Mammary epithelial cell (primary cell): ENCODE measurements at places on chromosomes 5 and 9. TPM values are rescaled to one million over a fixed set of nuclear protein-coding genes. Genes with fewer than 3 reads are reported as not detected.

Gene DPM2
- polyA plus RNA-seq = 45.2 TPM

Gene TJP2
- polyA plus RNA-seq = 48.8 TPM

Gene NEUROG1
- not detected for polyA plus RNA-seq

Gene ARL10
- 1.8 TPM for polyA plus RNA-seq
